CD4-positive, alpha-beta T cell treated with Interleukin-2 at 100 ng/mL for 4 hours (primary cell): ENCODE measurements at places on chromosomes 11 and 22.
A peak's percentile ranks its signal among the peaks of the same experiment; 100 is the strongest.

DNA sequence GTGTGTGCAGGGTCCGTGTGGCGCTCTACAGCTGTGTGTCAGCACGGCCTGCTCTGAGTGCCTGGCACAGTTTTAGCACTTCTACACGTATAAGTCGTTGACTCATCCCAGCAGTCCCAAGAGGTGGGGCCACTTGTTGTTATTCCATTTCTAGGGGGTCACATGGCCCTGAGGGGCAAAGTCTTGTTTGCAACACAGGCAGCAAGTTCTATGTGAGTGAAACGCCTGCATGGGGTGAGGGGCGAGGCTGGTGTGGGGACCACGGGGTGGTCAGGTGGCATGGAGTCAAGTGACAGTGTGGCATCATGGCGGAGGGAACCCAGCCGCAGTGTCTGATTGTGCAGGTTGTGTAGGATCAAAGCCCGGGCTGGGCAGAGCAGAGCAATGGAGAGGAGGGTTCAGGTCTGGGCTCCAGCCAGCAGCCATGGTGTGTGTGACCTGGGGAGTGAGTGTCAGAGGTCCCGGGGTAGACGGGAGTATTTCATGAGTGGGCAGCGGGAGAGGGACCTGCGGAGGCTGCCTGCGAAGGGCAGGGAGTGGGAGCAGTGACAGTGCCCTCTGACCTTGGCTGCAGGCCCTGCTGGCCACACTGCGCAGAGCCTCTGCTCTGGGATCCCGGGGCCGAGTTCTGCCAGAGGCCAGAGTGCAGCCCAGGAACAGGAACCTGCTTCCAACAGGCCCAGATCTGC lies 27.9 kb downstream of the SHANK3 start:
- no peak for DNase-seq

DNA sequence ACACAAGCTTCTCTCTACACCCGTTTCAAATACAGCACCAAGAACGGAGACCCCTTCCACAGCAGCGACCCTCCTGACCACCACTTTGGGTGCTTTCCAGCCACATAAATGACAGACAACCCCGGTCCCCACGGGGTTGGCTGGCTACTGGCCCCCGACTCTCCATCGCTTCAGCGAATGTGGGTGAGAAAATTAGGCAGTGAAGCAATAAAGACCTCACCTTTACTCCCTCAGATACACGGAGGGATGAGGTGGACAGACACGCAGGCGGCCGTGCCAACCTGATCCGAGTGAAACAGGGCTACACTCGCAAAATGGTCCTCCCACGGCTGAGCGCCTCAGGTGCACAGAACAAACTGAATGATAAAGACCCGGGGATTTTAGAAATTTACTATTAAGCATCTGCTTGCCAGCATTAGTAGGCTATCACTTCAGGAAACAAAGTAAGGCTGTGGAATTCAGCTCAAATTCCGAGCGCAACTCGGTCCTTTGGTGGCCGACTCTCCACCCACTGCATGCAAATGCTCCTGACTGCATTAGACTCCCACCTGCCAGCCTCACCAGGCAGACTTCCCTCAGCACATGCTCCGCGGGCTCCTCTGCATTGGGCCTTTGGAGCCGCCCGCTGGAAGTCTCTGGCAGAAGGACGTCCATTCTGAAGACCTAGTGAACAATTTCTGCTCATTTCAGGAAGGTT lies 12.8 kb upstream of the EFCAB6 start:
- no peak for DNase-seq

- DNase-seq = peak; percentile 74
Observed at GRCh38 chr11:33257160-33257896, at the start of gene HIPK3. HIPK3 (plus strand) TSS chr11:33257381.

- DNase-seq = no peak
Observed at GRCh38 chr22:37880668-37881440, 25.2 kb upstream of the MICALL1 start.

- DNase-seq = no peak
Observed at GRCh38 chr11:64529559-64530520, 61.2 kb upstream of the SLC22A12 start.

DNA sequence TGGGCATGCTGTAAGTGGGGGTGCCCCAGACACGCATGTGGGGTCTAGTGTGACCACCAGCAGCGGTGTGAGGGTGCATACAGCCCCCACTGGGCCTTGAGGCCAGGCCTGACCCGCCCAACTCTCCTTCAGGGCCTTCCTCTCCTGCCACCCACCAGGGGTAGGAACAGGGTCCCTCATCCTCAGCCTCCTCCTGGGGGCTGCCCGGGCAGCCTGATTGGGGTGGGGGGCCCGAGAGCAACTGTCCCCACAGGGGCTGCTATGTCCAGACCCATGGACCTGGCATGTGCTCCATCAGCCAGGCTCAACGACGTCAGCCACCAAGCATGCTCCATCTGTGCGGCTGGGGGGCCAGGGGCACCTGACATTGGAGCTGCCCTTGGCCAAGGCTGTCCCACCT lies 27.2 kb downstream of the RTN4R start:
- DNase-seq = no peak

GRCh38 chr11:65184146-65184545 lies 2.4 kb downstream of the CAPN1 start:
- DNase-seq = no peak
